ENCODE measurements at places on chromosomes 3 and 15.
A peak's percentile ranks its signal among the peaks of the same experiment; 100 is the strongest.

GRCh38 chr3:8446845-8447244, 54.8 kb upstream of the LMCD1 start:
- DNase-seq: no peak

DNA sequence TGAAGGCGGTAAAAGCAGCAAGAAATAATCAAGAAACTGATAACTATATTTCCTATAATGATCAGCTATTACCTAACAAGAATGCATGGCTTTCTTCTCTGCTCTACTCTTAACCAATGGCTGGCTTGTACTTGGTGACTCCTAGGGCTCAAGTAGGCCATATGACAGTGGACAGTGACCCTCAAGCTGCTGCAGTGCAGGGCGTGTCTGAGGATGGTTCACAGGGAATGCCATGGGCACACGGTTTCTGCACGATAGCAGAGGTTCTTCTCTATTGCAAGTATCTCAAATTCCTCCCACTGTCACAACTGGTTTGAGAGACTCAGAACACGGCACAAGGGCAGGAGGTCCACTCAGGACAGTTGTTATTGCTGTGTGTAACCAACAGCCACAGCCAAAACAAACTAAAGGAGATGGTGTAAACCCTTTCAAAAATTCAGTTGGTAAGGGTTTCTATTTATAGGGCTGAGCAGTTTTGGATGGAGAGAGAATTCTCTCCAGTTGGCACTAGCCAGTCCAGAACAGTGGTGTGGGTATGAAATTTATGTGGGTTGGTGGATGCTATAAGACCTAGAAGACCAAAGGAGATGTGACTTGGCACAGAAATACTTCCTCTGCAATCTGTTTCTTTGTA, 103.2 kb upstream of the ST8SIA2 start:
- DNase-seq: no peak

GRCh38 chr3:7193269-7193668, 332.4 kb downstream of the GRM7 start:
- DNase-seq: no peak

- no peak for DNase-seq
Observed at GRCh38 chr3:9244495-9245183, 4.8 kb downstream of the SRGAP3 start.

DNA sequence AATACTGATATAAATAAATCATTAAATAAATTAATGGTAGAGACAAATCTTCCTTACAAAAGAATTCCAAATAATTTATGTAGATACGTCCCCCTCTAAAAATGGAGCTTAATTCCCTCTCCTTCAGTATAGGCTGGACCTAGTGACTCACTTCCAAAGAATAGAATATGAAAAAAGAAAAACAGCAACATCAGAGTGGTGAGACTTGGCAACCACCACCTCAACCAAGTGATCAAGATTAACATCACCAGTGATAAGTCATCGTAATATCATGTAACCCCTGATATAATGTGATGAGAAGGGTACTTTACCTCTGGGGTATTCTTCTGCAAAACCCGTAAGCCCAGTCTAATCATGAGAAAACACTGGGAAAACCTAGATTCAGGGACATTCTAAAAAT, 13.4 kb downstream of the GOLGB1 start:
- no peak for DNase-seq

DNA sequence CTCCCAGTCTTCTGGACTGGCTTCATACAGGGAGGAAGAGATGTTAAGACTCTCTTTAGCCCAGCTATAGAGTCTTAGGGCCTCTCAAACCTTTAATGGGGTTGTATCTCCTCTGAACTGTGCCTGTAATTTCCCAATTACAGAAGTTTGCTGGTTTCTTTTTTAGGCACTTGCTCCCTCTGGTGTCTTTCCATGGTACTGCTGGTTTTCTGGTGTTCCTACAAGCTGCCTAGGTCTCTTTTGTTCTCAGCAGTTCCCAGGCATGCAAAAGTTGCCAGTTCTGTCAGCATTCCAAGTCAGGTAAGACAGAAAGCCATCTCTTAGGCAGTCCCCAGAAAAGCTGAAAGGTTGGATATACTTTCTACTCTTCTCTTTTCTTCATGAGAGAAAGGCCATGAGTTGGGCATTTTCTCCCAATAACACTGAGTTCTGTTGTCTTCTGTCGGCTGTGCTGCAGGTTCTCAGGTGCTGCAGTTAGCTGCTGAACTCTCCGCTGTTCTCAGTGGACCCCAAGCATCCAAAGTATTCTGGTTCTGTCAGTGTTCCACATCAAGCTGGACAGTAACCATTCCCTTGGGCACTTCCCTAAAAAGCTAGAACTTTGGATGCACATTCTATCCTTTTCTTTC, 54.4 kb upstream of the EHHADH start:
- peak; percentile 19 for DNase-seq

- no peak for DNase-seq
Observed at GRCh38 chr15:67259806-67260205, 5.2 kb downstream of the IQCH start.

DNA sequence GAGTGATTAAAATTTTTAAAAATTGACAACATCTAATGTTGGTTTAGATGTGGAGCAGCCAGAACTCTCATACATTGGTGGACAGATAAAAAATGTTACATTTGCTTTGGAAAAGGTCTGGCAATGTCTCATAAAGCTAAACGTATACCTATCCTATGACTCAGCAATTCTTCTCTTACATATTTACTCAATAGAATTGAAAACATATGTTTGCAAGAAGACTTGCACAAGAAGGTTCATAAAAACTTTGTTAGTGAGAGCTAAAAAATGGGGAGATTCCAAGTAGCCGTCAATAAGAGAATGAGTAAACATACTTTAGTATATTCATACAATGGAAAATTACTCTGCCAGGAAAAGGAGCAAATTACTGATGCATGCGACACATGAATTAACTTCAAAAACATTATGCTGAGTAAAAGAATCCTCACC, 30.0 kb downstream of the MASP1 start:
- no peak for DNase-seq

GRCh38 chr3:53709860-53710674, 136.2 kb downstream of the CHDH start:
- DNase-seq: peak; percentile 29

GRCh38 chr15:88735212-88735611, 68.0 kb upstream of the ACAN start:
- no peak for DNase-seq

DNA sequence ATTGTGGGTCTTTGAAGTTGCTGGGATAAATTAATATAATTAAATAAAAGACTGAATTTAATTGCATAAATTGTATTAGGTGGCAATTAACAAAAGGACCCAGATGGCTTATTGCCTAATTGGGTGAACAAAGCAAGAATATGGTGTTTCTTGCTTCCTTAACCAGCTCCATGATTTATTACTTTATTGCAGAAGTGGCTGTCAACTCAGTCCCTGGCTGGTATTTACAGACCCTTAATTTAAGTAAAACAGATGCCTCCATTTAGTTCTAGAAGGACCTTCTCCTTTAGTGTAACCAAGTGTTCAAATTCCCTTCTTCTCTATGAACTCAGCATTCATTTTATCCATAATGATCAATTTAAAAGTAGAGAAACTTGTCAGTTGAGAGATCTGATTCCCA, 35.1 kb downstream of the DPH3 start:
- no peak for DNase-seq

GRCh38 chr3:140651287-140651686, 26.6 kb upstream of the TRIM42 start:
- DNase-seq: no peak

DNA sequence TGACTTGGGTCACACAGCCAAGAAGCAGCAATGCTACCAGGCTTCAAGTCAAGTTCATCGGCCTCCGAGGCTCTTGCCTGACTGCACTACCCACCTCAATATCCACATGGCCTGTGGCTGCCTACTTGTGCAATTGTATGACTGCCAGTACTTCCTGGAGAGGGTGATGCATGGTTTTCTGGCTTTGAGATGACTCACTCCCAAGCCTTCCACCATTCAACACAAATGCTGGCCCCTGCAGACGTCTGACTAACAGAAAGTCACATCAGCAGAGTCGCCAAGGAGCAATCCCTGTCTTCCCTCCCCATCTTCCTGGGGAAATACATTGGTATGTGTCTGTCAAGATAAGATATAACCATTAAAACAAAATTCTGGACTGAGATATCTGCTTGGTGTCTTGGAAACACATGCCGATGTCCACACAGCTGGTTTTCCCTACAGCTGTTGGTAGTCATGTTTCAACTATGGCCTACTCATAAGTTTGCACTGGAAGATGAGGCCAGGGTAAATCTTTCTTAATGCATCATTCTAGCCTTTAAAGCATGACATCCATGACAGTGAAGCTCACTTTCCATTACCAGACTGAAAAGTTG, 79.6 kb upstream of the SPATA12 start:
- no peak for DNase-seq

GRCh38 chr3:190092250-190092649, 28.4 kb downstream of the P3H2 start:
- no peak for DNase-seq

DNA sequence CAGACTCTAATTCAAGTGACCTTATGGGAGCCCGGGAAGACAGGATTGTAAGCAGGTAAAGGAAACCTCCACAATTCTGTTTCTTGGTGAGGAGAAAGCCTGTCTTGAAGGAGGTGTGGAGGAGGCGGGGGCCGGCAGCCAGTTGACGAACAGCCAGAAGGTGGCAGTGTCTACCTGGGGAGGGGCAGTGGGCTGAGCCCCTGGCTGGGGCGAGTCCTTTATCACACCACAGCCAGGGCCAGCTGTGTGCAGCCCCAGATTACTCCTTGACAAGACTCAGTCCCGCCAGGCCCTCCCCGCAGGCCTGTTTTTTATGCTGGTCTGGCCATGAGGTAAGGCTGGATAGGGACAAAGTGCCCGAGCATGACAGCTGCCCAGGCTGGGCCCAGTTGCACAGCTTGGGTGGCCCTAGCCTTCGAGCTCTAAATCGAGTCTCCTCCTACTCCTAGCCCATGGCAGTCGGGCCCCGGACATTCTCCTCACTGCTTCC, 40.9 kb upstream of the IDH2 start:
- peak; percentile 37 for DNase-seq

- no peak for DNase-seq
Observed at GRCh38 chr15:89371228-89372044, 36.8 kb upstream of the POLG start.

All from activated T-cell treated with anti-CD3 and anti-CD28 coated beads for 1 hour (primary cell).